HL-60 (cell line): ENCODE measurements at places on chromosomes 2 and 18.

DNA sequence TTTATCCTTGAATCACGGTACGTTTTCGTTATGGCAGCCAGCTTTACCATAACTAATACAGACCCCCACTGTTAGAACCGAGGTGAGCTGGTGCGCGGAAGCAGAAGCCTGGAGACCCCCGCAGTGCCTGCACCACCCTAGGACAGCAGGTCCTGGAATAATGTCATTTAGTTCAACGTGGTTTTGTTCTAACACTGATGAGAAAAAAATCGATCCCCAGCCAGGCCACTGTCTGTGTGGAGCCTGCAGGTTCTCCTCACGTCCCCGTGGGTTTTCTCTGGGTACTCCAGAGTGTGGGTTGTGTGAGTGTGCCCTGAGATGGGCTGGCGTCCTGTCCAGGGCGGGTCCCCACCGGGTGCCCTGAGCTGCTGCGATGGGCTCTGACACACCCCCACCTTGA is 69.9 kb upstream of the ST3GAL5 start:
- DNase-seq: no peak

DNA sequence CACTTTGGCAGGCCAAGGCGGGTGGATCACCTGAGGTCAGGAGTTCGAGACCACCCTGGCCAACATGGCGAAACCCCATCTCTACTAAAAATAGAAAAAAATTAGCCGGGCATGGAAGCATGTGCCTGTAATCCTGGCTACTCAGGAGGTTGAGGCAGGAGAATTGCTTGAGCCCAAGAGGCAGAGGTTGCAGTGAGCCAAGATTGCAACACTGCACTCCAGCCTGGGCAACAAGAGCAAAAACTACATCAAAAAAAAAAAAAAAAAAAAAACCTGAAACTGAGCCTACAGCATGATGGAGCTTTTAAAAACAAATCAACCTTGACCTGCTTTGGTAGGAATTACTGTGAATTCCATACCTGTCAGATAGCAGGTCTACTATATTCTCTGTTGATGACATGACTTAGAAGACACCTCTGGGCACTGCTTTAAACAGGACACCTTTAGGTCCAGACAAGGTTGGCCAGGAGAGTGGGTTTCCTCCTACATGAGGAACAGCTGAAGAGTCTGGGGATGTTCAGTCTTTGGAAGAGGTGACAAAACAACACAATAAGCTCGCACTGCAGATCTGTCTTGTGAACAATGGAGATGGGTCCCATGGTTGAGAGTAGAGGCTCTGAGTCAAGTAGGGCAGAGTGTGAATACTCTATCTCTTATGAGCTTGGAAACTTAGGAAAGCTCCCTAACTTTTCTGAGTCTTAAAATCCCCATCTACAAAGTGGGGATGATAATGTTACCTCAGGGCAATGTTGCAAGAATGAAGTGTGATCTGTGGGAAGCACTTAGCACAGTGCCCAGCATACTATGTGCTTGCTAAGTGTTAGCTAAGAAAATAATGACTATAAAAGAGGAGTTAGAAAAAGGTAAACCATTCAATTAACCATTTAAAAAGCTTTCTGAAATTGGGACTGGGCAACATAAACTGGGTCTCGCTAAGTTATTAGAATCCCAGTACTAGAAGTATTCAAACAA is 25.2 kb downstream of the TMEM163 start:
- no peak for DNase-seq

- no peak for DNase-seq
These were observed 65.5 kb upstream of the HK2 start for GRCh38 chr2:74768401-74768914.

GRCh38 chr2:128370468-128371247 is 52.0 kb upstream of the HS6ST1 start:
- DNase-seq: no peak

DNA sequence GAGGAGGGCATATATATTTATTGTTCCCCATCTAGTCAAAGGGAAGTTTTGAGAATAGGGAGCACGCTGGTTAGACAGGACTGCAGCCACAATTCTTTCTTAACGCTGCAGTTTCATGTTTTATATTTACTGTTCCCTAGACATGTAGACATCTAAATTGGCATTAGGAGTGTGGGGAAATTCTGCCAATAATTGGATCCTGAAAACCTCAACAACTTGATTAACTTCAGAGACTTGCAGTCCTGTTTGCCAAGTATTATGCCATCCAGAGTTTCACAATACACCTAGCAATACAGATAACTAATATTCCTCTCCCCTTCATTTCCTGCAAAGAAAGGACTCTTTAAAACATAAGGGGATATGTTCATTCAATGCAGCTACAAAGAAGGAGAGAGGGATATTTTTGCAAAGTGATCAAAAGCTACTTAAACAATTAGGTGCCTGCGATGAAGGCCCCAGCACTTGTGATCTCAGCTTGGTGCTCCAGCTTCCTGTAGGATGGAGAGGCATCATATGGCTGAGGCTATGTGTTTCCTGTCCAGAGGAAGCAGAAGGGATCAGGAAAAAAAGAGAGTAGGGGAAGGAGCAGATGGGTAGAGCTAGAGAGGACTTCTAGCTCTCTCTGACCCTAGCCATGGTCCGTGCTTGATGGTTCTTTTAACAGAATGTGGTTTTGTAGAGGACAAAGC is 264.4 kb downstream of the MTX2 start:
- DNase-seq: no peak

GRCh38 chr2:207614824-207615223 is 10.4 kb downstream of the METTL21A start:
- DNase-seq: no peak

- DNase-seq: no peak
These were observed 31.4 kb upstream of the CCDC93 start for GRCh38 chr2:118045286-118045685.

DNA sequence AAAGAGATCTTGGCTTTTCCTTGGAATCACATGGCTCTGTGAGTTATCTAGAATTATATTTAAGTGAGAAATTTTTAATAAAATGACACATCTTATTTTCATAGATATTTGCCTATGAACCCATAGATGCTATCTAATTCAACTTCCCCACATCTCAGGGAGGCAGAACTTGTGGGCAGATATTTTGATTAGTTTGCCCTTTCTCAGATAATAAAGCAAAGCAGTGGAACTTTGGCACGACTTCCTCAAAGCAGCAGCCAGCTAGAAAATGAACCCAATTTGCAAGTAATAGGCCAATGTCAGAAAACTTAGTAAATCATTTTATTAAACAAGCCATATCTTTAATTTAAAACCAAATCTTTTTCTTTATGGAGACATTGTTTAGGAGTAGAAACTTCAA is 32.7 kb downstream of the RAB27B start:
- DNase-seq: no peak

DNA sequence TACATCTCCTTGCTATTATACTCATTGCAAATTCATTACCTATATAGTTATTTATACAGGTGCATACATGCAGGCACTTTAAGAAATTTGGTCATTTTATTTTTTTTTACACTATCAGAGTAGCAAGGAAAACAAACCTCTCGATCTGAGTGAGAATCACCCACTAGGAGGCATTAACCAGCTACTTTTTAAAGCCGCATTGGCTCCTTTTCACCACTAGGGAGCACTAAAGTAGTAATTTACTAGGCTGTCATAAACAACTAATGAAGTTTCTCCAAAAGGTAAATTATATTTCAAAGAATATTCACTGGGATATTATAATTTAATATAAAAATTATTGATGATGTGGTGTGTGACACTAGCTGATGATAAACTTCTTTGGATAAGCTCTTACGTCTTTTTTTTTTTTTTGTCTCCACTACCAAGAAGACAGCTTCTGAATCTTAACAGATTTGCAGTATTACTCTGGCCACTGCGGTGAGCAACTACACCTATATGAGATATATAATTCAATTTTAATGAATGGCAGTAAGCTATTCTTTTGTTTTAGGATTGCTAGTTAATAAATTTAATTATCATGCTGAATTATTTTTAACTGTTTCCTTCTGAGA is 101.9 kb downstream of the NOL4 start:
- DNase-seq: peak; percentile 46

GRCh38 chr2:73255907-73256617 is 22.0 kb downstream of the CCT7 start:
- DNase-seq: no peak

- no peak for DNase-seq
These were observed 183.7 kb downstream of the IRS1 start for GRCh38 chr2:226615891-226616290.

DNA sequence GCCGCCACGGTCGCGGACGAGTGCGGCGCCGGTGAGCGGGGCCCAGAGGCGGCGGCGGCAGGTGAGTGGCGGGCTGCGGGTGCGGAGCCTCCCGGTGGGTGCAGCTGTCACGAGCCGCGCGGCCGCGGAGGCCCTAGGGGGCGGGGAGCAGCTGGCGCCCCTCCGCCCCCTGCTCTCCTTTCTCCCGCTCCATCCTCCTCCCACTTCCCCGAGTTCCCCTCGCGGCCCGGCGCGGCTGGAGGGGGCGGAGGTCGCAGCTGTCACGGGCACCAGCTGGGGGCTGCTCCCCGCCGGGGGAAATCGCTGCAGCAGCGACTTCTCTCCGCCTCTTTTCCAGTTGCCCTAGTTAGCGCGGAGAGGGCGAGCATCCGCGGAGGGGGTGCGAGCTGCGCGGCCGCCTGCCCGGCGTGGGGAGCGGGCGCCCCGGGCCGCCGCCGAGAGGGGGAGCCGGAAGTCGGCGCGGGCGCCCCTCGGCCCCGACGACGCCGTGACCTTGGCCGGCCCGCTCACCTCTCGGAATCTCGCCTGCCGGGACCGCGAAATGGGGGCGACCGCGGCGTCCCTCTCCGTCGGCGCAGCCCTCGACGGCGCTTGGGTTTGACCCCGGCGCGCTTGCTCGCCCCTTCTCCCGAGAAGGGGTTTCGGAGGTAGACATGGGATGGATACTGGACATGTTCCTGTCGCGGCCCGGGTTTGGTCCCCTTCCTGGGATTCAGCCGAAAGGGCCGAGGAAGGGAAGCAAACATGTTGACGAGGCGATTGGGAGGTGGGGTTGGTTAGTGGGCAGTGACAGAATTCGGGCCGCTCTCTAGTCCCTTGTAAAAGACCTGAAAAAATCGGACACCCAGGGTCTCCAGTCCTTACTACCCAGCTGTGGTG is 727 bp downstream of the NCOA1 start:
- peak; percentile 43 for DNase-seq

DNA sequence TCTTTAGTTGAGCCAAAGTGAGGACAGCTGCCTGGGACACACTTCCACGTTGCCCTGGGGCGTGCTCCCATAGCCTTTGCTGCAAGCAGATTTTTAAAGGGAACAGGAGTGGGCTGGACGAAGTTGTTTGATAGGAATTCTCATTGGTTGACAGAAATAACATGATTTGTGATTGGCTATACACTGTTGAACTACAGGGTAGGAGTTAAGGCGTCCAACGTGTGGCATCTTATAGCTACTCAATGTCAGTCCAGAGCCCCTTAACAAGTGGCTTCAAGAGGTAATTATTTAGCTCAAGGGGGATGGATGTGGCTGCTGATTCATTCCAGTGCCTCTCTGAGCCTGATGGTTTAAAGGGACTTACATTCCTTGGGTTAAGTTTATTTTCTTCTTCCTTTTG is 65.5 kb downstream of the ACAA2 start:
- no peak for DNase-seq

GRCh38 chr2:64454386-64455332 is 697 bp downstream of the LGALSL start:
- peak; percentile 8 for DNase-seq

- DNase-seq: no peak
These were observed 75.4 kb upstream of the CHRNA1 start for GRCh38 chr2:174839662-174840061.

DNA sequence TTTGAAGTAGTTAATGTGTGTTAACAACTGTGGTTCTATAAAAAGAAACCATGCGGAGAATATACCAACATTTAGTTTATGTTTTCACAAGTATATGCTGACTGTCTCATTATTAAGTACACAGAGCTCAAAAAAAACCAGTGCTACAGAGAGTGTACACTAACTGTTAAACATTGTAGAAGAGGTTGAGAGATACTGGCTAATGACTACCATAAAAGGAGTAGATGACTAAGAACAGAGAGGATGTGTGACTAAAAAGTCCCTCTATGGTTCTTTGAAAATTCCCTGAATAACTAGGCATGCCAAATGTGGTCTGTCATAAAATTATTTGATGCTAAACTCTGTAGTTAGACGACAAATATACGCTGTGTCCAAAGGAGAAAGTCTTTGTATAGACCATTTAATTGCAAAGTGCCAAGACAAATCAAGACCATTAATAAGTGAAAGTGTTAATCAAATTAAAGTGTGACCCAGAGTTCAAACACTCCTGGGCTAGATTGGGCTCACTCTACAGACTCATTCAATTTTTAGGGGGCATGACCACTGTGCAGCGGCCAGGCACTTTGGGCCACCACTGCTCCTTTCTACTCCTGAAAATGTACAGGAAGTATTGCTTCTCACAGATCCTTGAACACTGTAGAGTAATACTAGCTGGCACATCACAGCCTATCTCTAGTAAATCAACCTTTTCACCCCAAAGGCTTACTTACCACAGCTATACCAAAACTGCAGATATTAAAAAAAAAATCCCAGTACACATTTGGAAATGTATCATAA is 45.1 kb upstream of the SERTAD2 start:
- no peak for DNase-seq

DNA sequence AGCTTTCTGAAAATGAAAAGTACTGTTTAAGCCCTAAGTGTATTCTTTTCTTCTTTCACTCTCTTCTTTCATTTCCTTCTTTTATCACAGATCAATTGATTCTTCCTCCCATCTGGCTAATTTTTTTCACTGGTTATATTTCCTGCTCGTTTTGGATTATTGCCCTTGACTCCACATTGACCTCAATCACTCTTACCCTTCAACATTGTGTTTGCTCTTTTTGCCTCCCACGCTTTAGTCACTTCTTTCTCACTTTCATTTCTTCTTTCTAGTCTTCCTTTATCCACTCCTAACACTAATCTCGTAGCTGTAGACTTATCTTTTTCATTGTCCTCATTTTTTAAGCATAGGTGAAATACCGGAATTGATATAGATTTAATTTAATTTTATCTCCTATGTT is 320.3 kb upstream of the VRK2 start:
- DNase-seq: no peak

GRCh38 chr2:157233506-157233905 is 24.0 kb upstream of the GALNT5 start:
- no peak for DNase-seq
